ENCODE measurements at places on chromosomes 2 and 18. TPM values are rescaled to one million over a fixed set of nuclear protein-coding genes. Genes with fewer than 3 reads are reported as not detected.

GRCh38 chr18:9914334-9914583 lies 443 bp downstream of the VAPA start:
- no peak for DNase-seq

- DNase-seq = no peak
Measured at GRCh38 chr2:48112911-48113680, 206.8 kb upstream of the FBXO11 start.

DNA sequence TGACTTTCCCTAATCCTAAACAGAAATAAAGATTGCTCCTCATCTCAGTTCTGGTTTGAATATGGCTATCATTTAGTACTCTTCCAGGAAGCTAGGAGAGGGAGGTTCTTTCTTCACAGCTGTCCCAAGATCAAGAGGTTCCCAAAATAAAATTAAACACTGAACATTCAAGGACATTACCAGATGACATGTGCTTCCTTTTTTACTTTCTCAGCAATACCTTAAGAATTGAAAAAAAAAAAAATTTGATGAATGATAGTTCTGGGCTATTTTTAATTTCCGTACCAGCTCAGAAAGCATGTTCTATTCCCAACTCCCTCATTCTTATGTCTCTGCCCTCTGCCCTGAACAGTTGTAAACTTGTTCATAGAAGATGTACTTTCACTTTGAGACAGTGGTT lies 61.7 kb upstream of the MYL1 start:
- no peak for DNase-seq

GRCh38 chr2:38600242-38600891 lies 2.4 kb downstream of the HNRNPLL start:
- DNase-seq = no peak

DNA sequence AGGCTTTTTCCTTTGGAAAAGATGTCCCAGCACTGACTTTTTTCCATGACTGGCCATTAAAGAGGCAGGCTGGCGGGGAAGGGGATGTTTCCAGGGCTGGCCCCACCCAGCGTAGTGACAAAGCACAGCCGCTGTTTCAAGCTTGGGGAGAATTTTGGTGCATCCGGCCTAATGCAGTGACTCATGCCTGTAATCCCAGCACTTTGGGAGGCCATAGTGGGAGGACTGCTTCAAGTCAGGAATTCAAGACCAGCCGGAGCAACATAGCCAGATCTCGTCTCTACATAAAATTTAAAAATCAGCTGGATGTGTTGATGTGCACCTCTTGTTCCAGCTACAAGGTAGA lies 78.0 kb upstream of the SH3BP4 start:
- no peak for DNase-seq

- DNase-seq = no peak
Measured at GRCh38 chr2:145116834-145117725, 597.2 kb upstream of the ZEB2 start.

DNA sequence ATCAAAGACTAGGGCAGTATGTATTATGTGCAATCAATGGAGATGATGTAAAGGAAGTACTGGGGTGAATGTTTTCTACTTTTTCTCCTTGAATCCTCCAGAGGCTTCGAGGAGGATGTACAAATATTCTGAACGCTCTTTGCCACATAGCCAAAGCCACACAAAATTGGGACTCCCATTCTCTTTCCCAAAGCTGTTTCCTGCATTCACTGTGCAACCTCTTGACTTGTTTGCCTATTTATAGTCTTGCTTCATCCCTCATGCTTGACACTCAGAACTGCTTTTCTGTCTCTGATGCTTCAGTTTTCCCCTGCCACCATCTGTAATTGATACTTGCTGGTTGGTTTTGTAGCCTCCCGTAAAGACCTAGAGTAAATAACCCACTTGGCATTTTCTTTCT lies 208.2 kb upstream of the RBMS1 start:
- no peak for DNase-seq

DNA sequence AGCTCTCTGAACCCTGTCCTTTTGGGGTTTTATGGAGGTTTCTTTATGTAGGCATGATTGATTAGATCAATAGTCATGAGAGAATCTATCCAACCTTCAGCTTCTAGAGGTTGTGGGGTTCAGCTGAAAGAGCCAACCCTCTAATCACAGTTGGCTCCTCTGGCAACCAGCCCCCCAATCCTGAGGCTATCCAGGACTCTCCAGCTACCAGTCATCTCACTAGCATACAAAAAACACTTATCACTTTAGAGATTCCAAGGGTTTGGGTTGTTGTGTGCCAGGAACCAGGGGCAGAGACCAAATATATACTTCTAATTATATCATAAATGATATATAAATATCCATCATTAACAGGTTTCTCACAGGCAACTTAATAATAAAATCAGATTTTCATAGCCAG lies 11.7 kb downstream of the WDPCP start:
- DNase-seq = no peak

- DNase-seq = no peak
Measured at GRCh38 chr2:214075456-214075855, 335.4 kb upstream of the VWC2L start.

DNA sequence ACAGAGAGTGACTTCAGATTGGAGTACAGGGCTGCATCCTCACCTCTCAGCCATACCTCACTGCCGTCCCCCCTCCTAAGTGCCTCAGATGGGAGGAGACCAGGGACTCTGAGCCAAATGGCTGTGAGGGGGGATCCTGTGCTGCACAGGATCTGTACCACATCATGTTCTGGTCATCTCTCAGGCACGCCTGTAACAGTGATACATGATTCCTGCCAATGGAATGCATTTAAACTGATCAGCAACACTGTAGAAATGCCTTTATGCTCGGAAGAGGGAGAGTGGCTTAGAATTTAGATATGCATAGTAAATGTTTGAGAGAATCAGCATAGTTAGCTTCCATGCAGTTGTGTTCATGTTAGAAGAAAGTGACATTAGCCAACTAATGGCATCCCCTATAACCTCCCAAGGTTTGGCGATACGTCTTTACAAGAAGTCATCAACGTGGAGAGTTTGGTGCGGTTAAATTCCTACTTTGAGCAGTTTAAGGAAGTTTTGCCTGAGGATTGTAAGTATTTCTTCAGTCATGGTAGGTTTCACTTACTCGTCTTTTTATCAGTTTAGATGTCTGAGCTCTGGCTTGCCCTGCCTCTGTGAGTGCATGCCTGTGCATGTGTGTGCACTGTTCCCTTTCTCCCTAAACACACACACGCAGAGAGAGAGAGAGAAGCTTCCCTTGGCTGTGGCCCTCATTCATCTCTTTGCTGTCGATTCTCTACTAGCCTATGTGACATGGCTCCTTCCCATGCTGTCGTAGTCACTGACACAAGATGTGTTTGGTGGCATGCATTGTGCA lies 40.0 kb downstream of the COA5 start:
- DNase-seq = no peak

GRCh38 chr2:236498369-236498768 lies 71.3 kb upstream of the ACKR3 start:
- no peak for DNase-seq

DNA sequence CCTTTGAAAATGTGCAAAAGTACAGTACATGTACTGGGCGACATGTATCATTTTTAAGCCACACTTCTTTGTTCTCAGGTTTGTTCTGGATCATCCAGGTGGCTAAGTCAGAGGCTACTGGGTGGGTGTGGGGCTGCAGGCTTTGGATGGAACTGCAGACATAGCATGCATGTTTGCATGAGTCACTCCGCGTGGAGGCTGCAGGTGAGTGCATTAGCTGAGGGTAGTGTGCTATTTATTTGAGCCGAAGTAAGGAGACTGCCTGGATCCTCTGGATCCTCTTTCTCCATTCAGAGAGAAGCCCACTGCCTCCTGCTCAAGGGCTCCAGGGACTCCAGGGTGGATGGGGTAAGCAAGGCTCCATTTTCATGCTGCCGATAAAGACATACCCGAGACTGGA lies 9.4 kb upstream of the NEURL3 start:
- no peak for DNase-seq

GRCh38 chr18:32480581-32480980 lies 9.9 kb upstream of the GAREM1 start:
- DNase-seq = no peak

DNA sequence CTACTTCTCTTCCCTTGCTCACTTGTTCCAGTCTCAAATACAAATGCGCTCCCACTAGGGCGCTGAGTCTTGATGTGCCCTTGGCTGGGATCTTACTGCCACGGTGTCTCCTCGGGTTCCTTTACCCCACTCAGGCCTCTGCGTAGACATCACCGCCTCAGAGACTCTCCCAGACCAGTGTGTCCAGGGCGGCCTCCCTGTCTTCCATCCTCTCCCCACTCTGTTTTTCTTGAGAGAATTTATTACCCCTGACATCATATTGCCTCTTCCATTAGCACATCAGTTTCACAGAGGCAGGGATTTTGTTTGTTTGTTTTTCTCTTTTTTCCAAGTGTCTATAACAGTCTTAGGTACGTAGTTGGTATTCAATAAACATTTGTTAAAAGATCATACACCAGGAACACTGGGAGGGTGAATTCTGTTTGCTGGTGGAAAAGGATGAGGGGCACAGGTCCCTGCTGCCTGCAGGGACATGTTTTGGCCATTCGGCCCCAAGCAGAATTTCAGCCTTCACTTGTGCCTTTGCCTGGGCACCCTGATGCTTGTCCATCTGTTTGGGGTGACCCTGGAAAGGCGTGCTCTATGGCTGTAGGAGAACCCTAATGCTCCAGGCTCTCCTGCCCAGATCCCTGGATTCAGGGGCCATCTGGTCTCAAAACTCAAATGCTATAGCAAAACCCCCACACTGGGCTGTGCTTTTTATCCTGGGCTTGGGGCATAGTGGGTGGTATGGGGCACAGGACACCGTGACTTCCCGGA lies 55.0 kb downstream of the RPL37A start:
- no peak for DNase-seq

DNA sequence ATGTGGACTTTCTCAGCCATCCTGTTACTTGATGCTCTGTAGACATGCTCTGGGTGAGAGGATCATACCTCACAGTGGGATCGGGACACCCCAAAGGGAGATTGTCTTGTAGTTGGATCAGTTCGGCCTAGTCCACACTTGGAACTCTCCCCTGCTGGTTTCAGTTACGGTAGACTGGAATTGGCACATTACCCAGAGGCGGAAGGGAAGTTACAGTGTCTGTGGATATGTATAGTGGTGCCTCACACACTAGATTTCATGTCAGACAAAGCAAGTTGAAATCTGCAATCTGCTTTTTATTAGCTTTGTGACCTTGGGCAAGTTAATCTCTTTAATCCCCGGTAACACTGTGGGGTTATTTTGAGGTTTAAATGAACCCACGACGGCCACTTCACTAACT lies 16.2 kb upstream of the CTAGE1 start:
- DNase-seq = no peak

- no peak for DNase-seq
Measured at GRCh38 chr18:47415881-47416280, 164.4 kb upstream of the SKOR2 start.

DNA sequence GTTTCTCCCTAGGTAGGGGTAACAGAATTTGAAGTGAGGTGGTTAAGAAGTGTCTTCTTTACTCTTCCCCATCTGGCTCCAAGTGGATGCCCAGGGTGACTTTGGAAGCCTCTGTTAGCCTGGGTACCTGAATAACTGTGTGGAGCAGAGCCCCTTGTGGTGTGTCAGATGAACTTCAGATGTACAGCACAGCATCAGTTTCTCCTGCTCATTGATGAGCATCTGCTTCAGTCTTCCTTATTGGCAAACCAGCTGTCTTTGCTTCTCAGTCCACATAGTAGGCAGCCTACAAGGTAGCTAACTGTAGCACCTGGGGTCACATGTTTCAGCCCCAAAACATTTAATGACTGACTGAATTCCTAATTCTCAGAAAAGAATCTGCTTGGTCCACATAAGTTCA lies 56.2 kb upstream of the ATP8B1 start:
- DNase-seq = no peak

- DNase-seq = no peak
Measured at GRCh38 chr2:13698847-13699246, 933.7 kb upstream of the LRATD1 start.

DNA sequence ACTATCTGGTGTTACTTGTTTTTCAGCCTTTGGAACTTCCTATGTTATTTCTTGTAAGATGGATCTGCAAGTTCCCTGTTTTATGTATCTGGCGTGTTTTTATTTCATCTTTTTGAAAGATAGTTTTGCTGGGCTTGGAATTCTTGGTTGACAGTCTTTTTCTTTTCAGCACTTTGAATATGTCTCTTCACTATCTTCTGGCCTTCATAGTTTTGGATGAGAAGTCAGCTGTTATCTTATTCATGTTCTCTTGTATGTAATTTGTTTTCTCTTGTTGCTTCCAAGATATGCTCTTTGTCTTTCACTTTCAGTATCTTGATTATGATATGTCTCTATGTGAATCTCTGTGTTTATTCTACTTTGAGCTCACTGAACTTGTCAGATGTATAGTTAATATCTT lies 50.4 kb downstream of the ALMS1 start:
- DNase-seq = no peak

DNA sequence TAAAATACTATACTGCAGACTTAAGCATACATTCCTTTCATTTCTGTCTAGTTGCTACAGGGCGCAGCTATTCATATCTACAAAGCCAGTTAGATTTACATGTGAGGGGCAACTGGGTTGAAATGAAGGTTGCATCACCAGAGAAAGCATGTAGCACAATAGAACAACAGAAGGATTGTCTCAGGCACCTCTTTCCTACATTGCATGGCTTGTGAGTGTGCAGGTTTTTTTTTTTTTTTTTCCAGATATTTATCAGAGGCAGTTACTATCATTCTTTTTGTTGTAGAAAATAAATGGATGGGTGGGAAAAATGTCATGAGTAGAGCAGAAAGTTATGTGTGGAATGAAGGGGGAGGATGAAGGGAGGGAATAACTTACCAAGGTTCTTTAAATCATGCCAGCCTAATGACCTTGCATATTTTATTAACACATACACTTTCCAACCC lies 86.8 kb downstream of the ERBB4 start:
- no peak for DNase-seq

GRCh38 chr2:120511947-120512710 lies 166.2 kb downstream of the INHBB start:
- DNase-seq = no peak

FEZ2 gene
- total RNA-seq = 11.9 TPM

KCNE4 gene
- total RNA-seq = not detected

AOX1 gene
- not detected for total RNA-seq

ZAP70 gene
- 459 TPM for total RNA-seq

HOXD9 gene
- not detected for total RNA-seq

FAM161A gene
- 1.8 TPM for total RNA-seq

ZNF385B gene
- not detected for total RNA-seq

All from T-cell (primary cell).